Upper lobe of right lung (tissue), 1 donor: ENCODE measurements at places on chromosomes 16 and 17. TPM values are rescaled to one million over a fixed set of nuclear protein-coding genes. Genes with fewer than 3 reads are reported as not detected.

Gene MGRN1
- 81.3 TPM for total RNA-seq

Gene MSLN
- total RNA-seq = 93.3 TPM

Gene SLC5A10
- not detected for total RNA-seq

Gene FAM117A
- 11.8 TPM for total RNA-seq

Gene CREBBP
- 72.8 TPM for total RNA-seq

Gene SPSB3
- total RNA-seq = 43.0 TPM

Gene MEFV
- total RNA-seq = 8.3 TPM

Gene ACAP1
- 23.2 TPM for total RNA-seq

Gene SCGB1C2
- not detected for total RNA-seq

Gene SLC13A2
- 0.87 TPM for total RNA-seq

Gene MGAT5B
- total RNA-seq = 2.0 TPM

Gene UNC13D
- 145 TPM for total RNA-seq

Gene PRAC2
- total RNA-seq = not detected

Gene MATCAP1
- total RNA-seq = 28.4 TPM

Gene CHD9
- total RNA-seq = 81.4 TPM

Gene NPLOC4
- 93.6 TPM for total RNA-seq

Gene KRTAP4-3
- total RNA-seq = not detected

Gene TBC1D28
- total RNA-seq = not detected

Gene KREMEN2
- not detected for total RNA-seq

Gene MYH13
- total RNA-seq = not detected

Gene KRT12
- not detected for total RNA-seq

Gene VTN
- 1.3 TPM for total RNA-seq

Gene GNAO1
- 1.8 TPM for total RNA-seq

Gene PRKCB
- total RNA-seq = 25.2 TPM

Gene NATD1
- total RNA-seq = 19.5 TPM

Gene C17orf67
- 3.8 TPM for total RNA-seq

Gene CAVIN1
- 342 TPM for total RNA-seq

Gene ATP2A1
- 0.46 TPM for total RNA-seq

Gene CDT1
- 1.0 TPM for total RNA-seq

Gene MRM3
- total RNA-seq = 12.1 TPM

Gene HSBP1
- total RNA-seq = 86.2 TPM

Gene MRPS23
- total RNA-seq = 36.0 TPM

Gene LRRC75A
- total RNA-seq = 2.5 TPM

Gene PPY
- not detected for total RNA-seq

Gene VASN
- 20.3 TPM for total RNA-seq

Gene GP1BA
- 0.55 TPM for total RNA-seq

Gene NAGS
- 7.1 TPM for total RNA-seq

Gene ASB16
- not detected for total RNA-seq

Gene NUPR1
- total RNA-seq = 291 TPM

Gene CCL4L2
- 4.5 TPM for total RNA-seq

Gene NPIPB4
- 143 TPM for total RNA-seq

Gene IRF8
- 43.1 TPM for total RNA-seq

Gene FAM20A
- 43.3 TPM for total RNA-seq

Gene PROCA1
- 3.3 TPM for total RNA-seq

Gene INCA1
- total RNA-seq = 4.5 TPM

Gene SCIMP
- 24.8 TPM for total RNA-seq

Gene KRT38
- not detected for total RNA-seq

Gene KRTAP2-3
- not detected for total RNA-seq

Gene TNFRSF17
- 0.41 TPM for total RNA-seq

Gene LGALS9B
- not detected for total RNA-seq

Gene SLFN12L
- total RNA-seq = 5.1 TPM

Gene TSC2
- 119 TPM for total RNA-seq
